ENCODE measurements at places on chromosomes 4 and X.

DNA sequence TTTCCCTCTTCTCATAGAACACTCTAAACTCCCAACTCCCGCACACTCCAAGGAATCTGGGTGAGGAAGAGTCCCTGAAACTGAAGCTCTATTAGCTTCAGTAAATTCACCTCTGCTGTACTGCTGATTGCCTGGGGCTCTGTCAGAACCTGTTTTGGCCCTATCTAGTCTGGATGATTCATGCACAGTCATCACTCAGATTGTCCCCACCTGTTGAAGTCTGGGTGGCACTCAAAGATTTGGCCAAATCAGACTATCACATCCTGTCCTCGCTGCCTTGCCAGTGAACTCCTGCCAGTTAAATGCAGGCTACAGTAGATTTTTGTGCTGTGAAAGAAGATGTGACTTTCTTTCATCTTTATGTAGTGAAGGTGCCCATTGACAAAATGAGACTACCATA lies 63.5 kb upstream of the EMCN start:
- no peak for DNase-seq

GRCh38 chrX:916230-916599 lies 285.6 kb downstream of the SHOX start:
- no peak for DNase-seq

GRCh38 chr4:16597443-16597842 lies 301.0 kb downstream of the LDB2 start:
- no peak for DNase-seq

DNA sequence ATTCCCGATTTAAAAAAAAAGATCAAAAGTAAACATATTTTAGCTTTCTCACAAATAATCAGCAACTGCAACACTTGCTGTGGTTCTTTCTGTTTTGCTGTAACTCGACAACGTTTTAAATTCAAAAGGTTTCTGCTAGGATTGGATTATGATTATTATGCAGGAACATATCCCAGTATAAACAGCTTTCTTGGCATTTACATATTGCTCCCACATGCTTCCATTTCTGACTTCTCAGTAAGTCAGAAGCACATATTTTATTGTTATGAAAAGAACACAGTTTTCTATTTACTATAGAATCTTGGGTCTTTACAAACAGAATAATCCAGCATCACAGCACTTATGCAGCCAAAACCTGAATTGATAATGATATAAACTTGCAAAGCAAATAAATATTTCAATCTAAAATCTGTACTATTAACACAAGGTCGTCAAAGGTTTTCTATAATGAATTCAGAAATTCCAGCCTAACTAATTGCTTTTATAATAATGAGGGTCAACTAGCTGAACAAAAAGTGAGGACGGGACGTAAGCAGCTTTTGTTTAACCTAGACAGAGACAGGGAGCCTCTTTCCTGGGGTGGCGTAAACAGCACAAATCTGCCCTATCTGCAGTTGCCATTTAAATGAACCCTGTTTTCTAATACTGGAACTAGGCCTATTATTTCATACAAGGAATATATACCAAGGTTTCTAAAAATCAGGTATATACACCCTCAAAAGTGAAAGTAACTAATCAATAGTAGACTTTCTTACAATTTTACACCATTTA lies 9.8 kb upstream of the PCDH18 start:
- no peak for DNase-seq

DNA sequence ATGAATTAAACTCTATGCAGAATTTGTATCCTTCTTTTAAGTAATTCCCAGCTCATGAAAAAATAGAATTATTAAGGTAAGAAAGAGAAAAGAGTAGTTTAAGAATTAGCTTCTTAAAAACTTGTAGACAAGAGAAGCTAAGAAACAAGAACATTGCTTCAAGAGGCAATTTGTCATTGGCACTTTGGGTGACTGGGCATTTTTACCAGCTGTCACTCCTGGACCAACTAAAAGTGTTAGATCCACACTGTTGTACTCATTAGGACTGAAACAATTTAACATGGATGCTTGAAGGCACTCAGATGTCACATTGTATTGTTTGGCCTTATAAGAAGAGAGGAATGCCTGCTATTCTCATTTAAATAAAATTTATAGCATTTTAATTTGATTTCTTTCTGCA lies 7.4 kb downstream of the COL25A1 start:
- no peak for DNase-seq

GRCh38 chrX:5155301-5155700 lies 1073.4 kb downstream of the NLGN4X start:
- no peak for DNase-seq

DNA sequence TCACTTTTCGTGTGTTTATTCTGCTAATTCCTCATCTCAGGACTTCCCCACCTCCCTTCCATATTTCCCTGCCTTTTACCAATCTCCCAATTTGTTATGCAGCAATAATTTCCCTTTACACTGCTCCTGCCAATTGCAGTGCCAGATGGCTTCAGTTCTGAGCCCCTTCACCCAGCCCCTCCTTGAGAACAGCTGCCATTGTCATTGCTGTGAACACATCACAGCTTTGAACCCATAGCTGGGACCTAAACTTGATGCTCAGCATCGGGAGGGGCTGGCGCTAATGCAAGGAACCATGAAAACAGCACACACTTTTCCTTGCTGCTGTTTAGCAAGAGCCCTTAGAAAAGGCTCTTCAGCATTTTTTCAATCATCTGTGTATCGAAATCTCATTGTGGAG lies 104.9 kb downstream of the ALPK1 start:
- no peak for DNase-seq

DNA sequence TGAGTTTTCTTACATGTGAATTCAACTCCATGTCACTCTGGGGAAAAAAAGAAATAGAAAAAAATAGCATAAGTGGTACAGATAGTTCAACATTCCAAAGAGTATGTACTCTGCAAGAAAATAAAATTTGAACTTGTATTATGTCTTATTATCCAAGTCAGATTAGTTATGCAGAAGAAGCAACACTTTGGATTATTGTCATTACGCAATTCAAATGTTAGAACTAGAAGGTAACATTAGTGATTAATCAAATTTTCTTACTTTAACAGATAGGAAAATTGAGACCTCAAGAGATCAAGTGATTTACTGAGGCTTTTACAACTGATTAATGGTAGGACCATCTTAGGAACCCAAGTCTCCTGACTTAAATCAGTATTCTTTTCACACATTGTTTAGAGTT lies 159.1 kb downstream of the STIM2 start:
- DNase-seq: no peak

- DNase-seq: no peak
These were observed 115.8 kb downstream of the NAA11 start for GRCh38 chr4:79209822-79210635.

GRCh38 chrX:34901761-34902160 lies 40.8 kb upstream of the FAM47B start:
- DNase-seq: no peak

- no peak for DNase-seq
These were observed 146.3 kb upstream of the RPS6KA3 start for GRCh38 chrX:20412871-20413486.

GRCh38 chr4:38144031-38144430 lies 183.8 kb downstream of the PTTG2 start:
- DNase-seq: no peak

GRCh38 chr4:13881892-13882291 lies 254.4 kb upstream of the BOD1L1 start:
- no peak for DNase-seq

DNA sequence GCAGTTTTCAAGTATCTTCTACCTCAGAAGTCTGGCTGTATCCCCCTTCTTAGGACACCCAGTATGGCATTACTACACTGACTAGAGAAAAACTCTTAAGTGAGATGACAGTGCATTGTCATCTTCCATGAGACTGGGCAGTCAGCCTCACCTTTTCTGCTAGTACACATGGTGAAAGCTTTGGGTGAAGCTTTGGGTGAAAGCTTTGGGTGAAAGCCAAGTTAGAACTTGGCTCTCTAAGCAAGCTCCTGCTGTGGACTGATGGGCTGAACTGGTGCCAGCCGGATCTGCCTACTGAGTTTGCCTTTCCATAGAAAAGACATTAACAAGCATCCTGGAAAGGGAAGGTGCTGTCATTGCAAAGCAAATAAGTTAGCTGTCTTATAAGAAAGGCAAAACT lies 8.8 kb downstream of the EPHA5 start:
- no peak for DNase-seq

DNA sequence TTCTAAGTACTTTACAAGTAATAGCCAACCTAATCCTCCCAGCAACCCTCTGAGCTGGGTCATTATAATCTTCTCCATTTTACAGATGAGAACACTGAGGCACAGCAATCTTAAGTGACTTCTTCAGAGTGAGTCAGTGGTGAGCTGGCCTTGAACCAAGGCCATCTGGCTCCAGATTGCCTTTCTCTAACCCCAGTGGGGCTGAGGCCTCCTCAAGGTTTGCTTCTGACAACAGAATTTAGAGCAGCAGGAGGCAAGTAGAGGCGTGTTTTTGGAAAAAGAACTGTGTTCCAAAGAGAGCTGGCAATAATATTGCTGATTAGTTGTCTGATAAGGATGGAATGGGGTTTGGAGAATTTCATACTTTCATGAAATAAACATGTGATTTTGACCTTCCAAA lies 41.2 kb downstream of the PIR start:
- DNase-seq: no peak

- no peak for DNase-seq
These were observed 21.3 kb downstream of the ZNF330 start for GRCh38 chr4:141241986-141242385.

- no peak for DNase-seq
These were observed 28.4 kb downstream of the NSG1 start for GRCh38 chr4:4415107-4415805.

DNA sequence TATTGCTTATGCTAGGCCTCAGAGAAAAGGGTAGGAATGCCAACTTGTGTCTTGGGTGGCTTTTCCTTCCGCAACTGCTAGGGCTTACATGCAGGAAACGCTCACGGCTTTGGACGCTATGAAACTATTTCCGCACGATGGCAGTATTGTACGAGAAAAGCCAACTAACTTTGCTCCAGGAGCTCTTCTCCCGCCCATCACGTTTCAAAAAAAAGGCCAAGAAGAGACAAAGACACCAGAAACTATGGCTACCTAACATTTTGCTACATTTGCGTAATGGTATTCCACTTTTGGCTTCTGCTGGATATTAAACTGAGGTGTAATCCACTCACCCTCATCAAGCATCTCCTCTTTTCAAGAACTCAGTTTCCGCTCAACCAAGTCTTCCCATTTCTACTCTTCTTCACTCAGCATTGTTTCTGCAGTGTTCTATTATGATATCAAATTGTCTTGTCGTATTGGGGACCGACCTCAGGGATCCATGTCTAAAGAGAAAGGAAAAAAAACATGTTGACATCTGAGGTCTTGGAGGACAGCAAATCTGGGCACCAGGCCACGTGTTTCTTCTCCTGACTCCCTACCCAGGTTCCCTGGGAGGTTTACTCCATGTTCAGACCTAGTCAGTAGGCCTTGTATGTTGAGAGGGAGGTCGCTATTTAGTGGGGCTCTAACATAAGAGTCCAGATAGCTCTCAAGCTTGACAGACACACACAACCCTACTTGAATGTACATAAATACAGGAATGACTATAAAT lies 239.4 kb upstream of the STK26 start:
- DNase-seq: no peak

GRCh38 chr4:11878241-11878640 lies 449.5 kb upstream of the HS3ST1 start:
- no peak for DNase-seq

GRCh38 chr4:742742-743311 lies 37.2 kb downstream of the PCGF3 start:
- peak; percentile 73 for DNase-seq

- no peak for DNase-seq
These were observed 149.6 kb downstream of the ENPP6 start for GRCh38 chr4:184067931-184068554.

GRCh38 chrX:15245896-15246295 lies 24.0 kb downstream of the ASB9 start:
- no peak for DNase-seq

DNA sequence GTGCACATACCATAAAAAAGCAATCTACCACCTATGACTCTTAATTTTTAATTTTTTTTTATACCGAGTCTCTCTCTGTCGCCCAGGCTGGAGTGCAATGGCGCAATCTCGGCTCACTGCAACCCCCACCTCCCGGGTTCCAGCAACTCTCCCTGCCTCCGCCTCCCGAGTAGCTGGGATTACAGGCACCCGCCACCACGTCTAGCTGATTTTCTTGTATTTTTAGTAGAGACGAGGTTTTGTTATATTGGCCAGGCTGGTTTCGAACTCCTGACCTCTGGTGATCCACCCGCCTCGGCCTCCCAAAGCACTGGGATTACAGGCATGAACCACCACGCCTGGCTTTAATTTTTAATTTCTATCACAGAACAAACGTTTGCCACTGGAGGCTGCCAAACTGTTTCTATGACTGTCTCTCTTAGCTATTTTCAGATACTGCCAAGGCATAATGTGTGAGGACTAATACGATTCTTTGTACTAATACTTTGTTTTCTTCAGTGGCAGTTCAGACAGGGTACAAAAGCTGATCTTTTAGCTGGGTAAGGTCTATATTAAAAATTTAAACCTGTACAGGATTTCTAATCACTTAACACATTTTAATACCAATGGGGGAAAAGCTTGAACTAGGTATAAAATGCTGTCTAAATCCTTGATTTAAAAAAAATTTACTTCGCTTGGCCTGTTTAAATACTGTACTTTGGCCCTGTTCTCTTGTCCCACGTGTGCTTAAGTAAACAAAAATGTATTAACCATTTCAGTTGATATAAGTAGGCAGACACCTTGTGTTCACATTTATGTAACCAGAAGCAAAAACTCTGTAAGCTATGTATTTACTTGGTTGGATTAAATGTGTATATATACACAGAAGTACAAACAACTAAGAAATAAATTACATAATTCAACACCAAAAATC lies 2.3 kb downstream of the PGRMC2 start:
- no peak for DNase-seq

DNA sequence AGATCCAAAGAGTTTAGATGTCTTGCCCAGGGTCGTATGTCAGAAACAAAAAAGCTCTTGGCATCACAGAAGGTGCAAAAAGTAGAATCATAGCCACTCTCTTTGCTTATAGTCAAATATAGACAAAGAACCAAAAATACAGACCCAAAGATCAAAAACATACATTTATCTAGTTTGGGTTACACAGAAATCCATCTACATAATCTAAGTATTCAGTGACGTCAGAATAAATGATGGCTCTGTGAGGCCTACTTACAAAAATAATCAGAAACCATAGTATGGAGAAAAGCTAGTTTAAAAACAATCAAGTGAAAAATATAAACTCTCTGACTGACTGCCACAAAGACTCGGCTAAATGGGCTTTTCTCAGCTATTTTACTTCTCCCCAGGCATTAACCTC lies 126.8 kb downstream of the MAPK10 start:
- no peak for DNase-seq

- DNase-seq: no peak
These were observed 32.9 kb downstream of the SLC39A8 start for GRCh38 chr4:102312417-102312816.

GRCh38 chrX:25640276-25640675 lies 497.9 kb upstream of the MAGEB18 start:
- DNase-seq: no peak

GRCh38 chr4:32460972-32461371 lies 1740.8 kb downstream of the PCDH7 start:
- DNase-seq: no peak

- DNase-seq: no peak
These were observed 6.0 kb upstream of the HPGDS start for GRCh38 chr4:94348666-94349065.

Measured in stimulated activated CD8-positive, alpha-beta memory T cell treated with anti-CD3 and anti-CD28 coated beads, Interleukin-15, amount 100 ng/mL, for 24 hours (primary cell).